Right renal cortex interstitium (tissue), 3 donors: ENCODE measurements at places on chromosomes 6 and 20. TPM values are rescaled to one million over a fixed set of nuclear protein-coding genes. Genes with fewer than 3 reads are reported as not detected.

DNA sequence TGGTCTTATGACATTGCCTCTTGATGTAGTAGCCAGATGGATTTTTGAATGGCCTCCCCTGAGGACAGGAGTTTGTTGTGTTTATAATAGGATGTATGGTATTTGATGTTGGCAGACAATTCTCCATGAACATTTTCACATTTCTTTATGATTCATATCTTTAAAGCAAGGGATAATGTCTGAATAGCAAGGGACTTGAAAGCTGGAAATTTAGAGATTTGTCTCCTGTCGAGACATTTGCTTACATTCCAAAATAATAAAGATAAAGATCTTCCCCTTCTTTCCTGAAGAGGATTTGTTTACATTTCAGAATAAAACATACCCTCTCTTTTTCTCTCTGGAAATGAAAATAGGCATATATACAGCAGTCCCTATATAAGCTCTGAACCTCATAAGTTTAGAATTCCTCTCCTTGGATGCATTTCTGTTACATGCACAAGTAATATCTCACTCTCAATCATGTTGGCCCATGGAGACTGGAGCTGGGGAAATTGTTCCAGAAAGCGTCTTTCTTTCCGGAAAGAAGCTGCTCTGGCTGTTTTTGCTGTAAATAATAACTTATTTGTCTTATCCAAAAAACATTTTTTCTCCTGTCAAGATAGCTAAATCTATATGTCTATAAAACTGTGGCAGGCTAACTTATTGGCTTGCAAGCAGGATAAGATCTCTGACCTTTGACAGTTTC lies 42.5 kb upstream of the ASCC3 start:
- DNase-seq: no peak

GRCh38 chr6:34510299-34510698 lies 44.4 kb downstream of the PACSIN1 start:
- DNase-seq: no peak

DNA sequence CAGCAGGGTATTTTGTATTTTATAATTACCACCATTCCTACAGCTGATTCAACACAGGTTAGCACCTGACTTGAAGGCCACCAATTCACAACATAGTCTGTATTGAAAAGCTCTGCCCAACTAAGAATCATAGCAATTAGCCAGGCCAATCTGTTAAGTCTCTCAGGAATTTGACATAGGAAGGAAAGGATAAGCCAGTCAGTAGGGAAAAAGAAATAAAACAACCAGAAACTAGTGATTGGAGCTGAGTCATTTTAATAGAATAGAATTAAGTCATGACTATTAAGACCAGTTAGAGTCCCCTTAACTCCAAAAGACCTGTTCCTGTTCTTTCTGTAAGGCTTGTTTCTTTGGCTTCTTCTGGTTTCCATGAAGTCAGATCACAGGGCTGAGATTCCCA lies 8.1 kb downstream of the RANBP9 start:
- no peak for DNase-seq

Gene GPLD1
- polyA plus RNA-seq: 2.6 TPM

DNA sequence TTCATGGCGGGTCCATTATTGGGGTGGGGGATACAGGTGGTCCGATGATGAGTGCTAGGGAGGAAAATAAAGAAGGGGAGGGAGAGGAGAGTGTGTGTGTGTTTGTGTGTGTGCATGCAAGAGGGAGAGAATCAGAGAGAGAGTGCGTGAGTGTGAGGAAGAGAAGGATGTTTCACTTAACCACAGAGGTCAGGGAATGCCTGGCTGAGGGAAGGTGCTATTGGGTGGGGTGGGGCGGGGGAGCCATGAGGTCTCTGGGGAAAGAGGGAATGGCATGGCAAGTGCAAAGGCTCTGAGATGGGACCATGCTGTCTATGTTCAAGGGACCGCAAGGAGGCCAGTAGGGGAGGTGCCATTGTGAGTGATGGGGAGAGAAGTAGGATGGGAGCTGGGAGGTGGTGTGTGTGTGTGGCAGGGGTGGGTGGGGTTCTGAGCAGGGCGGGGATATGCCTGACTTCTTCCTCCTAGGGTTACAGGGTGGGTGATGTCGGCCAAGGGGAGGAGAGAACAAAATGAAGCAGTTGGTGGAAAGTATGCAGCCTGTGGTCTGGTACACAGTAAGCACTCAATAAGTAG lies 23.0 kb downstream of the CEBPB start:
- DNase-seq: no peak
